ENCODE measurements at places on chromosomes 5 and 9. TPM values are rescaled to one million over a fixed set of nuclear protein-coding genes. Genes with fewer than 3 reads are reported as not detected.

INSL4 gene
- total RNA-seq = not detected

RAB3C gene
- 11.7 TPM for total RNA-seq

SMIM33 gene
- total RNA-seq = not detected

ANKRD34B gene
- not detected for total RNA-seq

DBH gene
- total RNA-seq = not detected

TMCO6 gene
- 6.6 TPM for total RNA-seq
